ENCODE measurements at places on chromosomes 7 and 10.

GRCh38 chr7:9874182-9874581 is 1099.5 kb upstream of the PHF14 start:
- DNase-seq, result no peak

DNA sequence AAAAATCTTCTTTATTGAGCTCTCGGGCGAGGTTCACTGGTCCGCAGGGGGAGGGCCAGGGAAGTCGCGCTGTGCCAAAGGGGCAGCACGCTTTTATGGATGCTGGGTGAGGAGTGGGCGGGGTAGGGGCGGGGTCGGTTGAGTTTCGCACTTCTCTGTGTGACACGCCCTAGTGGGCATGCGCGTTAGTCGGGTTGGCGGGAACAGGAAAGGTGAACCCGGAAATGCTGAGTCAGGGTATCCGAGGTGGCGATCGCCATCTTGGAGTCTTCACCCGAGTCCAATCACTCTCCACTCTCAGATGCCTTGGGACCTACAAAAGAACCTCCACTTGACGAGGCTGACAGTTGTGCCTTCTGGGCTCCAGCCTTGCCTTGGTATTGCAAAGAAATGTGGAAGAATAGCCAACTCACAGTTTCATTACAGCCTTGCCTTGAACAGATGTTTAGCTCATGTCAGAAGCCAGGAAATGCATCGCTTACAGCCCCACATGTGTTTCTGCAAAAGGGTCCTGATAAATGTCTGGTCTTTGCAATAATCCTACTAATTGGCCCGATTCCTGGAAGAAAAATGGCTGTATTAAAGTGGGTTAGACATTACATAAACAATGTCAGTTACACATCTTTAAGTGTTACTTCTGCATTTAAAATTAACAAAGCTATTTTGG is 64.1 kb downstream of the AHR start:
- no peak for DNase-seq

DNA sequence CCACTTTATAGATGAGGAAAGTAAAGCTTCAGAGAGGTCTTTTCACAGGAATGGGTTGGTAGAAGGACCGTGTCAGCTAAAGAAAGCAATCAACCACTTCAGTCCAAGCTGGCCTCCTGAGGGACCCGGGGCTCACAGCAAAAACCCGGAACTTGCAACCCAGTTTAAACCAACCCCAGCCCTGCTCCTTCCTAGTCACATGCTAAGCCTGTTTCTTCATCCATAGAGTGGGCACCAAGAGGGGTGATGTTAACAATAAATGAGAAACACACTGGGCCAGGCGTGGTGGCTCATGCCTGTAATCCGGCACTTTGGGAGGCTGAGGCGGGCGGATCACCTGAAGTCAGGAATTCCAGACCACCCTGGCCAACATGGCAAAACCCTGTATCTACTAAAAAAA is 12.1 kb upstream of the NPFFR1 start:
- no peak for DNase-seq

DNA sequence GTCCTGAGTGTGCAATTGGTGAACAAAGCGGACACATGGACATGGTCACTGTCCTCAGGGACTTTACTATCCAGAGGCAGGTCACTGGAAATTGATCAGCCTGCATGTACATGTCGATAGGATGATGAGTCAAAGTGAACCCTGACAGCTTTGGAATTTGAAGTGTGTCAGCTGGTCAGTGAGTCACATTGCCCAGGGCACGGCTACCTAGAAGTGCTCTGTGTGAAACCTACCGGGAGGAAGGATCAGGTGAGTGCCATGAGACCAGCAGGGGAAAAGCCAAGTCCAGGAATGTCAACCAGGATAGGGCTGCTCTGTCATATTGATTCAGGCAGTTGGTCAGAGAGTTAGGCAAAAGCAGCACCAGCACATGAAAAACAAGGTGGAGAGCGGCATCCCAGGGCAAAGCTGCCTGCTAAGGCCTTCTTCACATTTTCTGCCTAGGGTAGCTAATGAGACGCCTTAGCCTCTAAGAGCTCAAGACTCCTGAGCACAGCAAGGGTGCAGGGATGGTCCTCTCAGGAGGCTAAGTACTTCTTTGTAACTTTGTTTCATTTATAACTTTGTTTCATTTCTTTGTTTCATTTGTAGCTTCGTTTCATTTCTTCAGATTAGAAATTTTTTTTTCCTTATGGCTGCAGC is 19.4 kb upstream of the PDCD4 start:
- no peak for DNase-seq

GRCh38 chr10:110411047-110411410 is 86.7 kb upstream of the DUSP5 start:
- DNase-seq, result no peak

DNA sequence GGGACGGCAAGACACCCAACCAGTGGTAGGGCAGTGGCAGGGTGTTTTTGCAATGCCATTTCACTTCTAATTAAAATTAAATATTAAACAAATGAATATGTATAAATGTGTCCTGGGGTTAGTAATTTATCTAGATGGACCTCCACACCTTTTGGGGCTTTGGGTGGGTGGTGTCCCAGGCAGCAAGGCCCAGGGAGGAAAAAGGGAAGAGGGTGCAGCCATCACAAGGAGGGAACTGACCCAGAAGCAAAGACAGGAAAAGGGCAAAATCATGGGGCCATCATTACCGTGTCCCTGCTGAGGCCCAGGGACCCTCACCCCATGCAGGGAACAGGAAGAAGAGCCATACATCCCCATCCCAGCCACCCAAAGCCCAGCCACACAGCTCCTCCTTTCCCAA is 204.6 kb downstream of the GRID1 start:
- DNase-seq, result no peak

DNA sequence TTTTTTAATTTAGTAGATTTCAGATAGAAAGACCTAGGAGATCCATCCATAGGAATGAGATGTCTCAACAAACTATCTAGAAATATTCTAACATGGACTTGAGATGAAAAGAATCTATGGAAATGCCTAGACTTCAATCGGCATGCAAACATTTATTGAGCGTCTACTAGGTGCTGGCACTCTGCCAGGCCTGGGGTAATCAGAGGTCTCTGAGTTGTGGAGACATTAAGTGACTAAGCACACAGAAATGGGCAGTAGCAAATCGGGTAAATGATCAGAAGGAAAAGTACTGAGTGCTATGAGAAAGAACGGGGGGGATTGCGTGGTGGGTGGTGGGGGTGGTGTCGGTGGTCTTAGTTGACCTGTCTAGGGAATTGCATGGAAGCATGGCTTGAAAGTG is 466.6 kb downstream of the GALNT17 start:
- DNase-seq, result no peak

- DNase-seq, result no peak
These were observed 10.4 kb downstream of the TMEM72 start for GRCh38 chr10:44921506-44921905.

DNA sequence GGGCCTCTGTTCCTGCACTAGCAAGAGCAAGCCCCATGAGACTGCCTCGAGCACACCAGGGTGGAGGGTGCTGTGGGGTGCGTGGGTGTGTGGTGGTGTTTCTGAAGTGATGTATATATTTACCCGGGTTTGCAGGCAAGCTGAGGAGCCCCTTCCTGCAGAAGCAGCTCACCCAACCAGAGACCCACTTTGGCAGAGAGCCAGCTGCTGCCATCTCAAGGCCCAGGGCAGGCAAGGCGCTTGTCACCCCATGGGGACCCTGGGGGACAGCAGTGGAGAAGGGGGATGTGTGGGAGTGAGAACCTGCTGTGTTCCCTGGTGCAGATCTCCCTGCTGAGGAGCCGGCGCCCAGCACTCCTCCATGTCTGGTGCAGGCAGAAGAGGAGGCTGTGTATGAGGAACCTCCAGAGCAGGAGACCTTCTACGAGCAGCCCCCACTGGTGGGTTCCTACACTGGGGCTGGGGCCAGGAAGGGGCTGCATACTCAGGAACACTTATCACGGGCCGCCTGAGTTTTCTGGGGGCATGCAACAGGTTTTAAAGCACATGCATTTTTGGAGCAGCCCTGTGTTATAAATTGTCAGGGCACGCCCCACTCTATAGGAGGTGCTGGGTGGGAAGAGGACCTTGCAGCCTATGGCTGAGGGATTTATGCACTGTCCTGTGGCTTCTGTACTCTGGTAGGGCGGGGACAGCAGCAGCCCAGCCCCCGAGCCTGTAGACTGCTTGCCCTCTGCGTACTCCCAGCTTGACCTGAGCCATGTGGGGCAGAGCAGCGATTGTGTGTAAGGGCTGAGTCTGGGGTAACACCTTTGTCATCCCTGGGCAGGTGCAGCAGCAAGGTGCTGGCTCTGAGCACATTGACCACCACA is 5.9 kb downstream of the PGAM2 start:
- DNase-seq, result no peak

DNA sequence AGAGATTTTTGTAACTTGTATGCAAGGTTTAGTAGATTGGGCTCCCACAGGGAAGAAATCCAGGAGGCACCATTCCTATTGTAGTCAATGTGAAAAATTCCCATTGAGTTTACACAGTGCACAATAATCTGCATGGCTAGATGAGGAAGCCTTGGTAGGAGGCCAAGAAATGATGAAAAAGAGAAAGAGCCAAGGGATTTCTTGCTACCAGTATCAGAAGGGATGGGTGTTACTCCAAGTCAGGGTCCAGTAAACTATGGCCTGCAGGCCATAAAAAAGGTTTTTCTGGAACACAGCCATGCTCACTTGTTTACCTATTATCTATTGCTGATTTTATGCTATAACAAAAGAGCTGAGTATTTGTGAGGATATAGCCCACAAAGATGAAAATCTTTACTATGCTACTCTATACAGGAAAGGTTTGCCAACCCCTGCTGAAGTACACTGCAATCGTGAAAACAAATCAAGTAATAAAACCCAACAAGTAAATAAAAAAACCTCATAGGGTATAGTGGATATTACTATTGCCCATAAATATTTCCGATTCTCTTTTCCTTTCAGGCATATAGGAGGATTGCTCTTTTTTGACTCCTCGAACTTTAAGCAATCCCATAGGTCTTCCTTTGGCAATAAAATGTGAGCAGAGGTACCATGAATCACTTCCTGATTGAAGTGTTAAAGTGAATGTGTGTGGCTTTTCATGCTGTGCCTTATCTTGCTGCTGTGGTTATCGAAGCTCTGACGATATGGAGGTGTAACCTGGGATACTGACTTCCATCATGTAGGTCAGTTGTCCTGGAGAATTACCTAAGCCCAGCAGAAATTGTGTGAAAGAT is 256.3 kb upstream of the MAGI2 start:
- DNase-seq, result no peak

DNA sequence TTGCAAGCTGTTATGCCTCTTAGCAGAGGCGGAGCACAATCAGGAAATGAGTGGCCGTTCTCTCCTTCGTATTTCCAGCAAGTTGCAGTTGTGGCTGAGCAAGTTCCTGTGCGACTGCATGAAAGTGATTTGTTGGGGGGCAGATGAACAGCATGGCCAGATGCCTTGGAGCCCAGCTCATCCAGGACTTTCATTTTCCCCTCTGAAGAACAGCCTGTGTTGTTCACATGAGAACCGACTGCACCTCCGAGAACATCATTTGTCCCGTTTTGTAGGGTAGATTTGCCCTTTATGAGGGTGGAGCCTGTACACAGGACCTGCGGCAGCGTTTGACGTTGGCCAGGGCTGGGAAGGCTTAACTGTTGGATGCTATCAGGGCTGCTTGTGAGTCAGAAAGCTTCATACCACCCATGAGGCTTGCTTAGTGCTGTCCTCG is 4.4 kb downstream of the BAG3 start:
- DNase-seq, result peak; percentile 51

DNA sequence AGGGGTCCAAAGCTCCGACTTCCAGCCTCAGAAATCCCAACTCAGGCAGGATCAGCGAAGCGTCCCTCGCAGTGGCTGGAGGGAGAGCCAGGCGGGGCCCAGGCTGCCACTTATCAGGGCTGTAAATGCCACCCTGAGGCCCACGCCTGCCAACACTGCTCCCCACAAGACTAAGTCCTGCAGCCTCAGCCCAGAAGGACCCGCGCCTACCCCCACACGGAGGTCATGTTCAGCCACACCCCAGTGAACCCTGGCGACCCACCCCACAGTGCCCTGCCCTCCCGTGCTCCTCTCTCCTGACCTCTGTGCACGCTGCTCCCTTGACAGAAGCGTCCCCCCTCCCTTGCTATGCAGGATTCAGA is 3.2 kb downstream of the PSMG3 start:
- no peak for DNase-seq

- DNase-seq, result no peak
These were observed 91.7 kb downstream of the CFAP58 start for GRCh38 chr10:104445359-104445758.

DNA sequence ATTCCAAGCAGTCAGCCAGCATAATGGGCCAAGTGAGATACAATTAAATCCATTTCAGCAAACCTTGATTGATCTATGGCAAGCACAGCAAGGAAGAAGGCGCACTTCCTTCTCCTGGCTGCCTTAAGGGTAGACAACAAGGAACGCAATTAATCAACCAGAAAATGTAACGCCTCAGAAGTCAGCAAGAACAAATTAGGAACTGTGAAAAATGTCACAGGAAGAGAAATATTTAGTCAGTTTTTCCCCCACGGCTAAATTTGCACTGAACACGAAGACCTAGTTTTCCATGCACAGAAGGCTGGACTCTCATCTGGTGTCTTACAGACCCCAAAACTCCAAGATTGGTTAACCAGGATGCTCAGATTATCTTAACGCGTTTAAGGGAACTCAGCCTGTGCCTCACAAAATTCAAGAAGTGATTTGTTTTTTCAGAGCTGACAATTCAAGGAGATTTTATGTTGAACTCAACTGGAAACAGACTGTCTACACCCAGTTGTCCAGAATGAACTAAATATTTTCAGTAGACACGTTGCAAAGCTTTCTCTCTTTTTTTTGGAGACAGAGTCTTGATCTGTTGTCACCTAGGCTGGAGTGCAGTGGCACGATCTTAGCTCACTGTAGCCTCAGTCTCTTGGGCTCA is 14.2 kb downstream of the SNX8 start:
- DNase-seq, result no peak

DNA sequence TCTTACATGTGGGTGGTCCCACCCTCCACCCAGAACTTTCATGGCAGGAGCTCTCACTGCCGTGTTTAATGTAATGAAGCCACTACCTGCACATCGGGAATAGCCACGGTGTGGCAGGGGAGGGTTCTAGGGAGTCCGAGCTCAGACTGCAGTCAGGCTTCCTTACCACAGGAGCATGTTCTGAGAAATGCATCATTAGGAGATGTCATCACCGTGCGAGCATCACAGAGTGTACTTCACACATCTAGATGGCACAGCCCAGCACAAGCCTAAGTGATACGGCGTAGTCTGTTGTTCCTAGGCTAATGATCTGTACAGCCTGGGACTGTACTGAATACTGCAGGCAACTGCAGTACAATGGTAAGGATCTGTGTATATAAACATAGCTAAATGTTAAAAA is 153.0 kb upstream of the LANCL2 start:
- DNase-seq, result no peak
